ENCODE measurements at places on chromosomes 1 and 21.

DNA sequence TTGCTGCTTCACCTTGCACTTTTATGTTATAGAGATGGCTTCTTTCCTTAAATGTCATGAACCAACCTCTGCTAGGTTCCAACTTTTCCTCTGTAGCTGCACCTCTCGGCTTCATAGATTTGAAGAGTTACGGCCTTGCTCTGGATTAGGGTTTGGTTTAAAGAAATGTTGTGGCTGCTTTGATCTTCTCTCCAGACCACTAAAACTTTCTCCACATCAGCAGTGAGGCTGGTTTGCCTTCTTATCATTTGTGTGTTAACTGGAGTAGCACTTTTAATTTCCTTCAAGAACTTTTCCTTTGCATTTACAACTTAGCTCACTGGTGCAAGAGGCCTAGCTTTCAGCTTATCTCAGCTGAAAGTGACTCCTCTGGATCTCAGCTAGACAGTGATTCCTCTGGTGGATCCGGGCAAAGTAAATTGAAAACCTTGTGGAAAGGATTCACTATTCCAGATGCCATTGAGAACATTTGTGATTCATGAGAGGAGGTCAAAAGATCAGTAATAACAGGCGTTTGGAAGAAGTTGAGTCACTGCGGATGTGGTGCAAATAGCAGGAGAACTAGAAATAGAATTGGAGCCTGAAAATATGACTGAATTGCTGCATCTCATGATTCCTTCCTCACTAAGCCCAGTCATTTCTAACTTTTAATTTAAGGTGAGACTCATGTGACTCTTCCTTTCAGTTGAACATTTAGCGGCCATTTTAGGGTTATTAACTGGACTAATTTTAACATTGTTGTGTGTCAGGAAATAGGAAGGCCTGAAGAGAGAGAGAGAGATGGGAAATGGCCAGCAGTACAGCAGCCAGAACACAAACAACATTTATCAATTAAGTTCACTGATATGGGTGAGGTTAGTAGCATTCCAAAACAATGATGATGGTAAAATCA lies 16.2 kb upstream of the RGS1 start:
- peak; percentile 99 for DNase-seq

DNA sequence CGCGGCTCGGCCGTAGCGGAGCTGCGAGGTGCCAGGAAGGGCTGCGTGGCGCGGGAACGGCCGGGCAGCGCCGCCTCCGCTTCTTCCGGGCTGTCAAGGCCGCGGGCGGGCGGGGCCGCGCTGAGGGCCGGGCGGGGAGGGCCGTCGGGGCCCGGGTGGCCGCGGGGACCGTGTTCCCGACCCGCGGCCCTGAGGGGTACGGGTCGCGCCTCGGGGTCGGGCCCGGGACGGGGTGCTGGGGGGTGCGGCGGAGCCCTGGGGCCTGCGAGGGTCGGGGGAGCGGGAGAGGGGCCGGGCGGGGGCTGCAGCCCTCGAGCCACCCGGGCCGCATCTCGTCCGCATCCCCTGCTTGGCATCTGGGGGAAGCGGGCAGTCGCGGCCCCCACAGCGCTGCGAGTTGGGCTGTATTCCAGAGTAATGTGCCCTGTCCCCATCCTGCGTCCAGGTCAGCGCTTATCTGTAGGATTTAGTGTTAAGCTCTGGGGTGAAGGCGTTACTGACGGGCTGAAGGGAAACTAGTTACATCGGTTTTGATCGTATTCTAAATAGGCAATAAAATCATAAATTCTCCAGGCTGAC lies 379 bp downstream of the RER1 start:
- no peak for DNase-seq

GRCh38 chr1:2127187-2128145 lies 67.1 kb downstream of the FAAP20 start:
- no peak for DNase-seq

DNA sequence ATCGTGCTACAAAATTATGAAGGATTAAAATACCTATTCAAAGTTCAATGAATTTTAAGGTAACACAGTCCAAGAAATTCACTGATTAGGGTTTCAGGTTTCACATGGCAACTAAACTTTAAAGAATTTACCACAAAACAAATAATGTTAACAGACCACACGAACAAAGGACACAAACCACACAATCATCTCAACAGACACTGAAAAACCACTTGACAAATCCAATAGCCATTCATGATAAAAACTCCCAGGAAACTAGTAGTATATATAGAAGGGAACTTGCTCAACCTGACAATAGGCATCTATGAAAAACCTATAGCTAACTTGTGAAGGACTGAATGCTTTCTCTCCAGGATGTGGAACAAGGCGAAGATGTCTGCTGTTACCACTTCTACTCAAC lies 21.1 kb upstream of the SH2D5 start:
- DNase-seq = peak; percentile 36

GRCh38 chr21:17782051-17782450 lies 37.1 kb downstream of the C21orf91 start:
- DNase-seq = no peak

DNA sequence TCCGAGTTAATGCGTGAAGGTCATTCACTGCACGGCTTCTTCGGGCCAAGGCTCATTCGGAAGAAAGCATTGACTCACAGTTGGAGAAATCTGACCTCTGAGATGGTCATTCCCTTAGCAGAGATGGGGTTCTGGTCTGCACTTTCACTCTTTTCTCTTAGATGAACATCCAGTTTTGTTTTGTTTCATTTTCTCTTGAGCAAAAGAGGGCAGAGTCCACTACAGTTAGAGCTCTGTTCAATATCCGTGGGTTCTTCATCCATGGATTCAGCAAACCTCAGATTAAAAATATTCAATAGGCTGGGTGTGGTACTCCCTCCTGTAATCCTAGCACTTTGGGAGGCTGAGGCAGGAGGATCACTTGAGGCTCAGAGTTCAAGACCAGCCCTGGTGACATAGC lies 57.4 kb upstream of the SIPA1L2 start:
- DNase-seq = no peak

GRCh38 chr1:8701794-8702471 lies 115.5 kb downstream of the RERE start:
- DNase-seq = peak; percentile 38

DNA sequence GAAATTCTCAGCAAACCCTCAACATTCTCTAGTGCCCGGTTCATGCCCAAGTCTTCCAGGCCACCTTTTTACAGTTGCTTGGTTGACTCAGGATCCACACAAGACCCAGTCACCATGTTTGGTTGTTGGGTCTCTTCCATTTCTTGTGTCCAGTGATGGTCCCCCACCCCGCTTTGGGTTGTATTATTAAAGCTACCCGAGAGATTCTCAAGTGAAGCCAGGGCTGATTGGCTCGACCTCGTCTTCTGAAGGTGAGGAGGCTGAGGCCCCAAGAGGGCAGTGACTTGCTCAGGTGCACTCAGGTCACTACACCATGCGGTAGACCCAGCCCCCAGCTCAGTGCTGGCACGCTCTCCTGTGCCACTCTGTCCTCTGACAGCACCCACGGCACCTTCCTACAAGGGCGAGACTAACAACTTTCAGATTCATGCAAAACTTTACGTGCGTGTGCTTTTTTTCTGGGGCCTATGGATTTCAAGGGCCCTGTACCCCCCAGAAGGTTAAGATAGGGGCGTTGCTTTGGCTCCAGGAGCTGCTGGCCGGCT lies 50.3 kb downstream of the CAPN9 start:
- no peak for DNase-seq

DNA sequence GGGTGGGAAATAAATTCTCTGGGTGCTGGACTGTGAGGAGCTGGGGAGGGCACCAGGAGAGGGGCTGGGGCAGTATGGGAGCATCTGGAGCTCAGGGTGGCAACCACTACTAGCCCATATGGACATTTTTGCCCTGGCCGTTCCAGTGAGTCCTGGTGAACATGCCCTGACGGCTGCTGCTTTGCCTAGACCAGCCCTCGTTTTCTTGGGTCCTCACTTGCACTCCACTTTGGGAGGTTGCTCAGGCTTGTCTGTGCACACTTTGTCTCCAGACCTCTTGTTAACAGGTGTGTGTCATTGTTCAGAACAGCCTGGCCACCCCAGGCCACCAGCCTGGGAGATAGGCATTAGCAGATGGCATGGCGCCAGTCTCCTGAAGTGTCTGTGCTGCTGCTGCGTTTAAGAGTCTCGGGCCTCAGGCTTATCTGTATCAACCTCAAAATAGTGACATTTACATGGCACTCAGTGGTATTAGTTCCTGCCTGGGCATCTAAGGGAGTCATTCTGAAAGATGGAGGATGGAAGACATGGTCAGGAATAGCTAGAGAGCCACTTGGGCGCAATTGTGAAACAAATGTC lies 190.5 kb downstream of the PTPRU start:
- DNase-seq = no peak

DNA sequence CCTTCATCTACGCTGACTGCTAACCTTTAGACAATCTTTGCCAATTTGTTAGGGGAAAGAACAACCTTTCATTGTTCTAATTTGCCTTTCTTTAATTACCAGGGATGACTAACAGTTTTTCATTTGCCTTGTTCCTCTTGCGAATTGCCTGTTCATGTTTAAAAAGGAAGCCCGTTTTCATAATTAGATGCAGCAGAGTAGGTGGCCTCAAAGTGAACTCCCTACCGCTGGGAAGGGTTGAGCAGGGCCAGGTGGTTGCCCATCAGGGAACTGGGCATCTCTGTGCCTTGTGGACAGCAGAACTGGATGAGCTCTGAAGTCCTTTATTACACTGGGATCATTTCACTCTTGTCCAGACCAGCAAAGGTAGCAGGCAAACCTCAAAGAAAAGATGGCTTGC lies 59.0 kb downstream of the HIVEP3 start:
- DNase-seq = no peak

DNA sequence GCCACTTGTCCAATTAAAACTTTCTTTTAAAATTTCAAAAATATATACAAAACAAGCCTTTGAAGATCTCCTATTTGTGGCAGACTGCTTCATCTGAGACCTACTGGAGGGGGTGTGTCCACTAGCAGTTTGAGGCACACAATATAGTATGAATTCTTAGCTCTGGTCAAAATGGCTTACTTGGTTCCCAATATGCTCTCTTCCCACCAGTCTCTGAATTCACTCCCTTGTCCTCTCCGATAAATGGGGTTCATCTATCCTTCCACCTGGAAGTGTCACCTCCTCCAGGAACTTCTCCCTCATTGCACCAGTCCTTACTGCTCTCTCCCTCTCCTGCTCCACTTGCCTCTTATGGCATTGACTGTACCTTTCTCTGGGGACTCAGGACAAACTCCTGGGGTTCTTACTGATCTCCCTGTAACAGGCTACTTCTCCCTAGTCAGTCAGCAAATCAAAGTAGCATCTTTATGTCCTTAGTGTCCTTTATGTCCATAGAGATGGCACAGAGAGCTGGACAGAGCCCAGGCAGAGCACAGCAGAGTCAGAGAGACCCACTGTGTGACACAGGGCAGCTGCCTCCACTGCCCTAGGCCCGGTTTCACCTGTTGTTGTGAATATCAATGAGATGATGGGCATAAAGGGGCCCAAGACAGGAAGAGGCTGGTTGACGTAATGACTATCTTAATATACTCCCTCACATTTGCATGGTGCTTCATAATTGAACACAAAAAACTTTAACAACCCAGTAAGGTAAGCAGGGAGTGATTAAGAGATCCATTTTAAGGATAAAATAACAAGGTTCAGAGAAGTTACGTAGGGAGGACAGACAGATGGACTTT lies 3.6 kb downstream of the ASAP3 start:
- DNase-seq = no peak

GRCh38 chr1:222099746-222100145 lies 357.9 kb upstream of the DUSP10 start:
- DNase-seq = no peak

DNA sequence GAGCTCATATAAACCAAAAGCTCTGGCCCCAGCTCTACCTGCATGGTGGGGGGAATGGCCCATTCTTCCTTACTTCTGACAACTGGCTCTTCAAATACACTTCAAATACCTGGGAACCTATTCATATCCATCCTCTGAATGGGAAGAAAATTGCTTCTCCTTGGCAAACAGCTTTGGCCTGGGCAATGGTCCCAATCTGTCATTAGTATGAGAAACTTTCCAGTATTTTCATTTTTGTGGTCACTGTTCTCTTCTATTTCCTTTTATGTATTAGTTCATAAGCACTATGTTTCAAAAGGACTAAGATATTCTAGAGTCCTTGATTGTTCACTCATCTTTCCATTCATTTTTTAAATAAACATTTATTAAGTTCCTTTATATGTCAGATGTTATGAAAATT lies 5.2 kb upstream of the HSD3B2 start:
- DNase-seq = peak; percentile 31

DNA sequence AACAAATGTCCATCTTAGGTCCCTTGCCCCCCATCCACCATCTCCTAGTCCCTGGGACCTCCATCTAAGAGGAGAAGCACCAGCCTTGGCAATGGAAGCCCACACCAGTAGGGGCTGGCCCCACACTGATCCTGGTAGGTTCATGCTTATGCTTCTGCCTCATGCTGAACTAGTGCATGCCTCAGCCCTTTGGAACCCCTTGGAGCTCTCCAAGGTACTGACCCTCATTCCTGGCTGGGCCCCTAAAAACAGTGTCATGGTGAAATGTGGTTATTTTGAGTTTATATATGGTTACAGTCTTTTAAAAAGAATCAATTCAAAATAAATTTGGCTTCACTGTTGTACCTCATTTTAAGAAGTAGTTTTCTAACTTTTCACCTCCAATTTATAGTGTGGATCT lies 108.3 kb downstream of the HIVEP3 start:
- peak; percentile 55 for DNase-seq

- no peak for DNase-seq
Observed at GRCh38 chr1:1322952-1323351, 1.5 kb downstream of the INTS11 start.

DNA sequence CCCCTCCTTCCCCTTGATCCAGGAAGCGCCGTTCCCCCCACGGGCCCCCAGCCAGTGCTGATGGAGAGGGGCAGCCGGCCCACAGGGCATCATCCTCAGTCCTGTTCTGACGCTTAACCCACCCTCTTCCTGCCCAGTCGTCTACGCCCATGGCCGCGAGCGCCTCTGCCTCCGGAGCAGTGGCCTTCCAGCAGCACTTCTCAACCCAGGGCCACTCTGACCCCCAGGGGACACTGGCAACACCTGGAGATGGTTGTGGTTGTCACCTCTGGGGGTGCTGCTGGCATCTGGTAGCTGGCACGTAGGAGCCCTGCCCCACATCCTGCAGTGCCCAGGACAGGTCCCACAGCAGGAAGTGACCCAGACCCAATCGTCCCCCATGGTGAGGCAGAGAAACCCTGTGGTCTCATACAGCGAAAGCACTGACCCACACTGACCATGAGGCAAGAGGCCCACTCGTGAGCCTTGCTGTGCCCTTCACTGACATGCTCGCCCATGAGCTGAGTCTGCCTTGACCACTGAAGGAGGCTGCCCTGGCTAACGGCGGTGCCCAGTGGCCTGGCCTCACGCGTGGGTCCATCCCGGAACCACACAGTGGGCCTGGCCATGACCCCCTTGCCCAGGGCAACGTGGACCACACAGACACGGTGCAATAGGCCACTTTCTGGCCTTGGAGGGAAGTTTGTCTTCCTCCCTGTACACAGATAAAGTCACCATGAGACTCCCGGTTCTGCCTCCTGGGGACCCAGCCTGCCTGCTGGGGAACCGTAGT lies 96.8 kb upstream of the ARHGEF16 start:
- DNase-seq = no peak

DNA sequence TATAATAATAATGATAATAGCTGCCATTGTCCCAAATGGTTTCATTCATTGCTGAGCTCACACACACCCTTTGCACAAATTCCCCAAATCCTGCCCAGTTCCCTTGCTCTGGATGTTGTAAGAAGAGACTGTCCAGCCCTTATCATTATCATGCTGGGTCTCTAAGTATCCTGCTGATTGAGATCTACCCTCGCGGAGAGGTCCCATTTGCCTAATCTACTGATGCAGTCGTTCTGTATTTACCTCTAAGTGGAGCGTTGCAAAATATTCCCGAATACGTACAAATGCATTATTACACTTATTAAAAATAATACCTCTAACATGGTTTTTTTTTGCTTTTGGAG lies 51.2 kb downstream of the TNFRSF8 start:
- DNase-seq = no peak
